HT1080 (cell line): ENCODE measurements at places on chromosomes 16 and 17. TPM values are rescaled to one million over a fixed set of nuclear protein-coding genes. Genes with fewer than 3 reads are reported as not detected.

GRCh38 chr16:86953631-86954391 lies 363.4 kb downstream of the C16orf95 start:
- no peak for DNase-seq

DNA sequence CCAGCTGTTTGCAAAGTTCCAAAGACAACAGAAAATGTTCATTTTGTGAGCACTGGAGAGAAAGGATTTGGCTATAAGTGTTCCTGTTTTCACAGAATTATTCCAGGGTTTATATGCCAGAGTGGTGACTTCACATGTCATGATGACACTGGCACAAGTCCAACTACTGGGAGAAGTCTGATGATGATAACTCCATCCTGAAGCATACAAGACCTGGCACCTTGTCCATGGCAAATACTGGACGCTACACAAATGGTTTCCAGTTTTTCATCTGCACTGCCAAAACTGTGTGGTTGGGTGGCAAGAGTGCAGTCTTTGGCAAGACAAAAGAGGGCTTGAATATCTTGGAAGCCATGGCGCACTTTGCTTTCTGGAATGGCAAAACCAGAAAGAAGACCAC lies 385.0 kb downstream of the CDH11 start:
- DNase-seq: no peak

KRT38 gene
- total RNA-seq: not detected in 2 replicates

SARM1 gene
- total RNA-seq: 3.9 and 10.9 TPM in 2 replicates
